ENCODE measurements at places on chromosomes 1 and 21.

DNA sequence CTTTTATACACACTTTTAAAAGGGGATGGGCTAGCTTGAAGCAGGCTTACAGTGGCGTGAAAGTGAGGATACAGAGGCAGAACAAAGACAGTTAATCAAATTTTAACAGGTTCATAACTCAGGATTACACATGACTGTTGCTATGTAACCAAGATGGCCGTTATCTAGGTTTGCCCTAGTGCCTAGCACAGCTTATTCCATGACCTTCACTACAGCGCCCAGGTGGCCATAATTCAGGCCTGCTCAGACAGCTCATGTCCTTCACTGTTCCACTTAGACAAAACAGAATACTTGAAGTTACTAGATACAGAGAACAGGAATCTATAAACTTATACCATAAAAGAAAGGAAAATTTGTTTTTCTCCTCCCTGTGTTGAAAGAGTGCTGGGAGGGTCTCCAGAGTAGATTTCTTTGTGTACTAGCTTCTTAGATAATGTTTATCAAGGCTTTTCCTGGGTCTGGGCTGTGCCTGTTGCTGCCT, 6.2 kb upstream of the SPRR2F start:
- DNase-seq = no peak

DNA sequence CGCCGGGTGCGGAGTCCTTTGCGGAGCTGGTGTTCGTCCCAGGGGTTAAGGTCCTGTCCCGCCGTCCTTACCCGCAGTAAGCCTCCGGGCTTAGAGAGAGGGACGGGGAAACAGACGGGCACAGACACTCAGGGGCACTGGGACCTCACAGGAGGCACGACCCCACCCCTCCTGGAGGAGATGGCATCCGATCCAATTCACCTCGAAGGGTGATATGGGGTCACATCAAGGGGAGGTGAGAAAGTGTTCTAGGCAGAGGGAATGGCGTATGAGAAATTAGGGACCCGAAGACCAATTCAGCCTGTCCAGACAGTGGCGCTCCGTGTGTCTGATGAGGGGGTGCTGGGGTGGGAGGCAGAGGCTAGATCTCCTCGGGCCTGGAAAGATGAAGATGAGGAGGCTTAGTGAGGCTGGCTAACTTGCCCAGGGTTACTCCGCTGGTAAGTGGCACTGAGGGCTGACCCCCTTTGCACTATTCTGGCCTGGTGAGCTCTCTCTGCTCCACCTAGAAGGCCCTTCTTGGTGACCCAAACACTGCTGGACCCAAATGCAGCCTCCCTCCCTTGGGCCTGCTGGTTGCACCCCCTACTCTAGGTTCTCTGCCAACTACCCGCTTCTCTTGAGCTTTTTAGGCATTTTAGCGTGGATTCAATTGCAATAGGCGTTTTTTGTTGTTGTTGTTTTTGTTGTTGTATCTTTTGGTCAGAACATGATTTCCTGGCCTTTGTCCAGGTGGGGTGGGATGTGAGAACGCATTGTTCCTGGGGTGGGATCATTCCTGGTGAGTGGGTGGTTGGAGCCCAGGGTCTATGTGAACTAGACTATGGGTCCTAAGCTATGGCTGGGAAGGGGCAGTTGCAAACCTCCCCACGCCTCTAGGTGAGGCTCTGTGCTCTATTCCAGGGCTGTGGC, 12.3 kb downstream of the BTBD19 start:
- no peak for DNase-seq

- no peak for DNase-seq
Measured at GRCh38 chr1:10870493-10871096, 74.1 kb upstream of the CASZ1 start.

DNA sequence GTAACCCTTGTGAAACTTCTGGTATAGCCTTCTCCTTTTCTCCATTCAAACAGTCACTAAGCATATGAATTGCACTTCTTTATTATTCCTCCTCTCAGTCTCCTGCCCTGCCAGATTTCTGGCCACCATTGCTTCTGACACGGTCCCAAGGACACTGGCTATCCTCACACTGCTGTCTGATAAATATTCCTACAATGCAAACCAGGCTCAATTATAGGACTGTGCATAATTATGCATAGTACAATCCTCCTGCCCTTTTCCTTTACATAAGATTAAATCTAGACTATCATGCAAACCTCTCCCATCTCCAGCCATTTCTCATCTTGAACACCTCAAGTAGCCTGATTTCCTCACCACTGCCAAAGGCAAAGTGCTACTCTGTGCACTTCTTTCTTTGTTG, 704.3 kb upstream of the ADAMTS5 start:
- DNase-seq = no peak

DNA sequence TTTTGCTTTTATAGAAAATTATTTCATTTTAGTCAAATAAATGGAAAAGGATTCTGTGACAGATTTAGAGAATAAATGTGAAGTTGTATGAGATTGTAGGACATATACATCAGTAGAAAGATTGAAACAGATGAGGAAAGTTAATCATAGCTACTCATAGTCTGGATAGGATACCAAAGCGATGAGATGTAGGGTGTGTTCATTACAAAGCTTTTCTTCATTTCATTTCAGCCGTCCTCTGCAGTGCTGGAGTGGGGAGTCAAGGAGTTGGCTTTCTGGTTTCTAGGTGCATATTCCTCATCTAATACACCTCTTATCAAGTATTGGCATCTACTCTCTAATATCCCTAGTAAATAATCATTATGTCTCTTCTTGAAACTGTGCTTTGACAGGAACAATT, 149.5 kb upstream of the NEGR1 start:
- no peak for DNase-seq

- no peak for DNase-seq
Measured at GRCh38 chr1:204031098-204031710, 41.7 kb upstream of the SOX13 start.

GRCh38 chr1:32142446-32143301, 34.8 kb downstream of the KPNA6 start:
- peak; percentile 54 for DNase-seq

GRCh38 chr1:25817840-25818501, 1.8 kb upstream of the MTFR1L start:
- DNase-seq = no peak

DNA sequence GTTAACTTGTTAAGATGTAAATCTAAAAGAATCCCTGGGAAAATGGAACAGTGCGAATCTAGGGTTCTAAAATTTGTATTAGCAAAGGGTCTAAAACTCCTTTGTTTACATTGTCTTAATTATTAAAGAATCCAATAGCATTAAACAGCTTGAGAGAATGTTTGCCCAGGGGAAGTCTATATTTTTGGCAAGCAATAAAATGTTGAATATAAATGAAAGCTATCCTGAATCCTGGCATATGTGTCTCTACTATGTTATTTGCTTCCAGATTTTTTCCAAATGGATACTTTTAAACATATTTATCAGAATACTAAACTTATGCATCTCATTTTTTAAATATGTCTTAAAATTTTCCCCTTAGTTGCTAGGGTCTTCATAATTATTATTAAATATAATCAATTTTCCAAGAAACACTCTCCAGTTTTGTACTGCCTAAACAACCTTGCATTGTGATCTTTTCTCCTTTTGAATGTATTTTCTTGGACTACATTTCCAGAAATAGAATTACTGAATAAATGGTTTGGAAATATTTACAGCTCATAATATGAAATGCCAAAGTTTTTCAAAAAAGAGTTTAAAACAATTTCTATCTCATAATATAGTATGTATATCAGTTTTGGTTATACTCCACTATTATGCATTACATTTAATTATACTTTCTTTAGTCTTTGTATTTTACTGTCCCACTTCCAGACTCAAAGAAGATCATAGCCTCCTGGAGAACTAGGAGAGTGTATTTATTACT, 304.8 kb downstream of the USP25 start:
- no peak for DNase-seq

DNA sequence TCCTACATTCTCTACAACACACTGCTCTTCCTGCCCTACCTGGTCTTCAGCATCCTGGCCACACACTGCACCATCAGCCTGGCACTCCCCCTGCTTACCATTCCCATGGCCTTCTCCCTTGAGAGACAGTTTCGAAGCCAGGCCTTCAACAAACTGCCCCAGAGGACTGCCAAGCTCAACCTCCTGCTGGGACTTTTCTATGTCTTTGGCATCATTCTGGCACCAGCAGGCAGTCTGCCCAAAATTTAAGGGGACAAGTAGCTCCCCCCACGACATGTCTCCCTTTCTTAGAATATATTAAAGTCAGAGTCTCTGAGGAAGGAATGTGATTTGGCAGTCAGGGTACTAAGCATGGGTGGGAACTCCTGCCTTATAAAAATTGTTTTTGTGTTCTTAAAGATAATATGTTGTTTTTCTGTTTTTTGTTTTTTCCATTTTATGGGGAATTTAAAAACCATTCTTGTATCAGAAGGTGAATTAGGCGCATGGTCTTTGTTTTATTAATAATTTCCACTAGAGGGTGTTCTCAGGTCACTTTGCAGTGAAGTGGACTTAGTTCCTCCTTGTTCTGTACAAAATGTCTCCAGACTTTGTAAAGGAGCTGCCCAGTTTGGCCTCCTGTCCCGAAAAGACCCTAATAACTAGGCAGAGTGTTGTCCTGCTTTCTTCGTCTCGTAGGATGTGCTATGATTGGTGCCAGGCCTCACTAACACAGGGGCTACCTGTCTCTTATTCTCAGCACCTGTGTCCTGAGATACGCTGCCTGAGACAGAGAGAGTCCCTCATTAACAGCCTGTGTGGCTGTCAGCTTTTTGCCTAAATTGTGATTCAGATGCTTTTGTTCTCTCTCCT, 13.1 kb downstream of the UBIAD1 start:
- DNase-seq = no peak

DNA sequence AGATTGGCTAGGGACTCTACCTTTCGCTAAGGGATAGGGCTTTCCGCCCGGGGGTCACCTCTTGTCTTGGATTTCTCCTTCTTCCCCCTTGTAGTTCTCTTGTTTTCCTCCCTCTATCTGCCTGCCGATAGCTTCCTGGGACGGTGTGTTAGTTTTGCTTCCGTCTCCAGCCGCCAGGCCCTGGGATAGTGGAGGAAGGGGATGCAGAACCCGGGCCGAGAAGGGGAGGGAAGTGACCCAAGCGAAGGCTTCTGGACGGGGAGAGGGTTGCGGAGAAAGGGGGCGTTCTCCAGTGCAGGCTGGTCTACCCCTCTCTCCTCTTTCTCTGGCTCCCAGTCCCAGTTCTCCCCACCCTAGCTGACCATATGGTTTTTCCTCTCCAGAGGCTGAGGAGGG, 871 bp downstream of the TUFT1 start:
- DNase-seq = no peak

DNA sequence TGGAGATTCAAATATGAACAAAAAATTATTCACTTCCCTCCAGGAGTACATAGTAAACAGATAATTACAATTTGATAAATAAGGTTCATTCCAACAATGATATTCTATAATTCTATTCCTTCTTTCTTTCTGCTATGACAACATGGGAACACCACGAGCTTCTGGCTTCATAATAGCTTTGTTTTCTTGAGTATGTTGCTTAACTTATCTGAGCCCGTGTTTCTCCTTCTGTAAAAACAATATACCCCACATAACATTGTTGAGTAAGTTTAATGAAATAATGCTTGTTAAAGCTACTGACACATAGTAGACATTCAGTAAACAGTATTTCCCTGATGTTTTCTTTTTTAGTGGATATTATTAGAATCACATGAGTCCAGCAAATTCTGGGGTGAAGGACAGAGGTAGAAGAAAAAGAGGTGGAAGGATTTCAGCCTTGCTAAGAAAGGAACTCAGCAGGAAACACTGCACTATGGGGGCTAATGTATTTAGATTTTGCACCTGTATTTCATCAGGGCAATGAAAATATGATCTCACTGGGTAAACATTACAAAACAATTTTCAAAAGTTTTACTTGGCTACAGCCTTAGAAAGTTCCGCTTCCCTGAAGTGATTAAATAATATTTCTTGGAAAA, 430.8 kb upstream of the C1orf87 start:
- no peak for DNase-seq

- no peak for DNase-seq
Measured at GRCh38 chr1:201399352-201400126, 415 bp upstream of the LAD1 start.

All from AG09309 (cell line).